Stimulated activated CD8-positive, alpha-beta memory T cell treated with anti-CD3 and anti-CD28 coated beads, Interleukin-12 subunit alpha, Interleukin-12 subunit beta, amount 100 ng/mL, for 1 hour (primary cell): ENCODE measurements at places on chromosomes 12 and 14.

GRCh38 chr14:96255501-96256366, at the start of gene BDKRB1:
TSS of gene BDKRB1 (plus strand) at chr14:96256210. CDS start at chr14:96263683, 7,473 bp downstream.
- no peak for DNase-seq

GRCh38 chr14:100615736-100616695, 28.8 kb upstream of the BEGAIN start:
- DNase-seq, result no peak

DNA sequence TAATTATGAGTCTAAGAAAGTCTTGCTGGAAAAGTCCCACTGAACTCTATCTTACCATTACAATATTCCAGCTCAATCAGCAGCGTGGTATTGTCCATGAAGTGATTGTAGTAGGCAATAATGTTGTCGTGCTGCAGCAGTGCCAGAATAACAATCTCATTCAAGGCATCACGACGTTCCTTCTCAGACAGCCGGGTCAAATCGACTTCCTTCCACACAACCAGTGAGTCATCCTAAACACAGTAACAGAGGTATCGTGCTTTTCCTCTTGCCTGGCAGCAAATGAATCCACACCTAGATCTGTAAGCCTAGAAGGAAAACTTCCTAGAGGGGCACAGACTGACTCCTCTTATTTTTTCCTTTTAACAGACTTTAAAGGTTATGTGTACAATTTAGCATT, 2.9 kb downstream of the NEK9 start:
- no peak for DNase-seq

- no peak for DNase-seq
Measured at GRCh38 chr14:64598404-64598803, 48.6 kb downstream of the PPP1R36 start.

DNA sequence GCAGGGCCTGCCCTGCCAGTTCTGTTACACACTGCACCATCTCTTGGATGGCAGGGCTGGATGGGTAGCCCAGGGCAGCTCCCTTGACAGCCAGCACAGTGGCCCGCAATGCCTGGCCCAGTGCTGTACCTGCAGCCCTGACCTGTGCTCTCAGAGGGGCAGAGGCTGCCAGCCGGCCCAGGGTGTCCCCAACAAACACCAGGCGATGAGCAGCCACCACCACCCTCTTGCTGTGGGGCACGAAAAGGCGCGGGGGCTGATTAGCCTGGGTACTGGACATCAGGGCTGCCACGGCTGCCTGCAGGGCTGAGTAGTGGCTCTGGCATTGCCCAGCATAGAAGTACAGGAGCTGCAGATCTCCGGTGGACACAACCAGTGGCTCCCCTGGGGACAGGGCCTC, 4.6 kb upstream of the SLC22A17 start:
- DNase-seq, result no peak

- no peak for DNase-seq
Measured at GRCh38 chr14:64324895-64325294, 30.7 kb upstream of the ESR2 start.

DNA sequence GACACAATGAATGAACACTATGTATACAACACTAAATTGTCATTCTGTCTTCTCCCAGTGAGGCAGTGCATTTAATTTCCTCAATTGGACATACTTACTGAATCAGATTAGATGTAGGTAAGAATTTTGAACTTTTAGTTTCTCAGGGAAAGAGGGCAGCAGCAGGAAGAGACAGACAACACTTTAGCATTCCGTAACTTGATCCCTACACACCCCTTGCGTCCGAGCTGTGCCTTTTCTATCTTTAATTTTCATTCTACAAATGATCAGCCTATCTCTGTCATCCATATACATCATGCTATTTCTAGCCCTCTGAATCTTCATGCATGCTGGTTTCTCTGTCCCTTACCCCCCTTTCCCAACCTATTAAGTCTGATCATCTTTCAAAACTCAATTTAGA, 358.0 kb upstream of the RPL10L start:
- no peak for DNase-seq

- DNase-seq, result no peak
Measured at GRCh38 chr12:104578453-104578852, 121.7 kb downstream of the CHST11 start.

GRCh38 chr12:75913502-75914351, 117.8 kb downstream of the PHLDA1 start:
- DNase-seq, result no peak

DNA sequence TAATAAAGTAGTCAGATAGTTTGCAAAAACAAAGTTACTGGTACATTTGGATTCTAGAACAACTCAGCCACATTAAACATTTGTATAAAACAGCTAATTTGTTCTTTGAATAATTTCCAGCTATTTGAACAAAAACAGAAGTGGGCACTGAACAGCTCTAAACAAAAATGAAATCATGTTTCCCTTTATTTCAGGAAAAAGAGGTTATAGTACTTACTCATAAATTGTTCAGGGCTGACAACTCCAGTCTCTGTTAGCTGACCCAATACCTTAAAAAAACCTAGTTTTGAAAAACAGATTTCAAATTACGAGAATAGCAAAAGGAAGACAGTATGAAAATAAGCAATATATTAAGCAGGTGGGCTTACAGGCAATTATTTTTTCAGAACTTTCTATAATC, 8.2 kb downstream of the GNPNAT1 start:
- DNase-seq, result no peak

DNA sequence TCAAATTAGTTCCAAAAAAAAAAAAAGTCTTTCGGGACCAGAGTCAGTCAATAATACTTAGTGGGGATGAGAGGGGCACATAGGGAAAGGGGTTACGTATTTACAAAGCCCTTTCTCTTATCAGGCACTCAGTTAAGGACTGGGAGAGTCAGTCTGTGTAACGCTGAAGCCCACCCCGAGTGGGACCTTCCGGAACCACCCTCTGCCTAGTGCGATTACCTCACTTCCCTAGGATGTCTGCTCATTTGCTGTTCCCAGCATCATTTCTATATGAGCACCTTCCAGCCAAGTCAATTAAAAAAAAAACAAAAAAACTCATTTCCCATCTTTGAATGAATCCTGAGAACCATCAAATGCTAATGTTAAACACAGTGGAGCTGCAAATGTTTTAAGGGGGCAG, 76.9 kb downstream of the BMP4 start:
- DNase-seq, result no peak

GRCh38 chr12:89695100-89695499, 13.5 kb downstream of the ATP2B1 start:
- DNase-seq, result no peak

GRCh38 chr12:59708064-59708463, 112.2 kb downstream of the SLC16A7 start:
- DNase-seq, result no peak

GRCh38 chr14:76256545-76256944, 104.8 kb downstream of the GPATCH2L start:
- no peak for DNase-seq

- no peak for DNase-seq
Measured at GRCh38 chr12:28746734-28747325, 402.2 kb upstream of the FAR2 start.
